Right lobe of liver (tissue), 6 donors: ENCODE measurements at places on chromosomes 2 and 18.

- DNase-seq: no peak
Observed at GRCh38 chr2:178865146-178865936, 58.1 kb upstream of the TTN start.

DNA sequence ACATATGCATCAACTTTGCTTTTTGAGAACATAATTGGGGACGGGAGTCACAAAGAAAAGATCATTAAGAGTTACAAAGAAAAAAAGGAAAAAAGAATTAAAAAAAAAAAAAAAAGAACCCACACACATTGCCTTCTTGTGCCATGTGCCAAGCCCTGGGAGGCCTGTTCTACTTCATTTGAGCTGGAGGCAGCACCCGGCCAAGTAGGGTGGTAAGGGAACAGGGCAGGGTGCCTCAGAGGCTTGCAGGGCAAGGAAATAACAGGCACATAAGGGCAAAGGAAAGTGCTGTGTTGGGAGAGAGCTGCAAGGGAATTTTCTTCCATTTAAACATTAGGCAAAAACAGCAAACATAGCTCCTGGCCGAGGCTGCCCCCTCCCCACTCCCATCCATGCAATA lies 418.0 kb downstream of the TMEM182 start:
- no peak for DNase-seq

GRCh38 chr2:235500761-235501672 lies 7.2 kb downstream of the AGAP1 start:
- DNase-seq: no peak

- no peak for DNase-seq
Observed at GRCh38 chr2:120661551-120661950, 74.1 kb upstream of the GLI2 start.

- DNase-seq: no peak
Observed at GRCh38 chr2:201808027-201808426, 1.7 kb downstream of the CDK15 start.

- no peak for DNase-seq
Observed at GRCh38 chr2:75309596-75310463, 110.5 kb upstream of the TACR1 start.

DNA sequence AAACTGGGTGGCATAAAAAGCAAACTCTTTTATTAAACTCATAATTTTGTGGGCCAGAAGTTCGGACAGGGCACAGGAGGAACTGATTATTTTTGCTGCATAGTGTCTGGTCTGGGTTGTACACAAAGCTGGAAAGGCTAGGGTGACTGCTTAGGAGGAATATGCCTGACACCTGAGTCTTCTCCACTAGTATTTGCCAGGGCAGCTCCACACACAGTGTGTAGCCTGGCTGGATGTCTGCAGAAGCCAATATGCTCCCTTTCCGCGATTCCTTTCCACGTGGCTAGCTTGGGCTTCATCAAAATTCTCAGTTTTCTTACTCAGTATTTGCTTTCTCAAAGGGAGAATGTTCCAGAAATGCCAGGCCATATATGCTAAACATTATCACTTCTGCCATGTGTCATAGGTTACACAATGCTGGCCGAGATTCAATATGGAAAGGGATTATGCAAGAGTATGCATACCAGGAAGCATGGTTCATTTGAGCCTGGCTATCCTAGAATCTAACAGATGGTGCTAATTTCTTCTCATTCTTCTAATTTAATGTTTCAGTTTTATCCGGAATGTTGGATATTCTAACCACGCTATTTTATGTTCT lies 142.7 kb upstream of the DOK6 start:
- DNase-seq: no peak

DNA sequence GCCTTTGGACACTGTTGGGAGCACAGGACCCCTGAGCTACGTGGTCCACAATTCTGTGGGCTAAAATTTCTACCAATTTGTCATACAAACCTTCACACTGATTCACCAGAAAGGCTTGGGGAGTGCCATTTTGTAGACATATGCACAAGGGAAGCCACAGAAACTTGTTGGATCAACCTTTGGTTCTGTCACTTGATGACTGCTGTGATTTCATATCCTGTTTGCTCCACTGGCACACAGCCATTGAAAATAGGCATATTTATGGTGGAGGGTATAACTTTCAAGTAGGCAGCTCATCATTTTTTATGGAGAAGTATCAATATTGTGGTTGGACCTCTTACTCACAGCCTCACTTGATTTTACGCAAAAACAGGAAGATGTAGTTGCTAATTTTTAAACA lies 10.5 kb downstream of the NAPG start:
- DNase-seq: no peak

DNA sequence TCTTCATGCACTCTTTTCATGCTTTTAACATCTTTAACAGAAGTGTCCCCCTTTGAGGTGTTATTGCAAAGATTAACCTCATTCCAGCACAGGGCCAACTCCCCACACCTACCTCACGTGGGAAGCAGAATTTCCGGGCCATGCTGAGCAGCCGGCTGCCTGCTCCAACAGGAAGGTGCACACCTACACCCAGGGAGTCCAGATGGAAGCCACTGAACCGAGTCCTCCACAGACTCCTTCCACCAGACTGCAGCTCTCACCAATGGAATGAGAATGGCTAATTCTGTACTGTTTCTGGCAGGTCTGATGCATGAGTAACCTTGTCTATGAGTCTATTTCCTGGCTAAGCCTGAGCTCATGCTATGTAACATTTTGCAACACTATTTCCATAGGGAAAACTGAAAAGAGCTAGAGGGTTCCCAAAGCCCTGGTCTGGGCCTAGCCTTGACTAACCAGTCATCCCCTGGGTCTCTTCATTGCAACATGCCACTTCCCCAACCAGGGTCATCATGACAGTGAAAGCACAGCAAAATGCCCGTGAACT lies 11.0 kb downstream of the ERFE start:
- peak; percentile 59 for DNase-seq

GRCh38 chr2:96374211-96374951 lies 38.8 kb downstream of the NCAPH start:
- peak; percentile 72 for DNase-seq

DNA sequence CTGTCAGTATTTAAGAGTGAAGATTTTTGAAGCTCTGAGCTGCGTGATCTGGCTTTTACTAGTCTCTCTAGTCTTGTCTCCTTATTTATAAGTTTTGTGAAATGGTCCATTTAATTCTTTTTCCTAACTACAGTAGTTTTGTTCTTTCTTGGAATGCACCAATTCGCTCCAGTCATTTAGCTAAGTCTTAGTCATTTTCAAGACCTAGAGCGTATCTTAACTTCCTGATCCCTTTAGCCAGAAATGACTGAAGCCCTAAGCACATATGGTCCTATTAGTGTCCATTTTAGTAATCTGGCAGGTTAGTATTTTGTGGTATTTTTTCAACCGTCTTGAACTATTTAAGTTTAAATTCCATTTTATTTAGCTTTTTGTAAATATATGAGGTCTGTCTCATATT lies 3.6 kb downstream of the BIRC6 start:
- DNase-seq: no peak

GRCh38 chr2:98175811-98176210 lies 88.8 kb downstream of the VWA3B start:
- no peak for DNase-seq

DNA sequence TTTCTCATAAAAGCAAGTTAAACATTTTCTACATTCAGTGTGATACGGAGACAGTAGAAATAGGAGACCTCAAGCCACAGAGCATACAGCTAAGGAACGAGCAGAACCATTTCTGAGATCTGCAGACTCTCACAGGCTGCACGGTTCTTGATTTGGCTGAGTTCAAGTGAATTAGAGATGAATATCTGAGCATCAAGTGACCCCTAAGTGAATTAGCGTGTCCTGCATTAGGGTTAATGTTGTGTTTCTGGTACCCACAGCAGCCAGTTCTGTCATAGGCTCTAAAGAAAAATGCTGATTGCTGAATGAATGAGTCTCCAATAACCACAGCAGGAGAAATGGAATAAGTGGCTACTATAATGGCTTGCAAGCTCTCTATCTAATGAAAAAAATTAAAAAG lies 265.9 kb upstream of the SYT4 start:
- no peak for DNase-seq

- peak; percentile 37 for DNase-seq
Observed at GRCh38 chr2:109193807-109194619, 65.0 kb downstream of the SH3RF3 start.

DNA sequence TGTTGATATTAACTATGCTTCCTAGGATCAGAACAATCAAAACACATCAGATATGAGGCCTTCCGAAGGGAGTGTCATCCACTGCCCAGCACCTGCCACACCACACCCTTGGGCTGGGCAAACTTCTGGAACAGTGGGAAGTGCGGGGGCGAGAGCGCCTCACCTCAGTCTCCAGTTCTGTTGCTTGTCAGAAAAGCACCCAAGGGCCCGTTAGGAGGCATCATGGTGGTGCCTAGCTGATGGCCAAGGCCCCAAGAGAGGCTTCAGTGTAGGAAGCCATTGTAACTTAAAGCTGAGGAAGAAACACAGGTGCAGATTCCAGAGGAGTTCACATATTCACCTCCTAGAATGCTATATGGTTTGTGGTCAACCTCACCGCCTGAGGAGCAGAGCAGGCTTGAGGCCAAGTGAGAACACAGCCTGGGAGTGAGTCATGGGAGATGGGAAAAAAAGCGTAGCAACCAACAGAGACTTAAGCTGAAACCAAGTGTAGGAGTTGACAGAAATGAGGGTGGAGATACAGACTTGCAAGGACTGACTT lies 85.1 kb upstream of the ATL2 start:
- DNase-seq: no peak

DNA sequence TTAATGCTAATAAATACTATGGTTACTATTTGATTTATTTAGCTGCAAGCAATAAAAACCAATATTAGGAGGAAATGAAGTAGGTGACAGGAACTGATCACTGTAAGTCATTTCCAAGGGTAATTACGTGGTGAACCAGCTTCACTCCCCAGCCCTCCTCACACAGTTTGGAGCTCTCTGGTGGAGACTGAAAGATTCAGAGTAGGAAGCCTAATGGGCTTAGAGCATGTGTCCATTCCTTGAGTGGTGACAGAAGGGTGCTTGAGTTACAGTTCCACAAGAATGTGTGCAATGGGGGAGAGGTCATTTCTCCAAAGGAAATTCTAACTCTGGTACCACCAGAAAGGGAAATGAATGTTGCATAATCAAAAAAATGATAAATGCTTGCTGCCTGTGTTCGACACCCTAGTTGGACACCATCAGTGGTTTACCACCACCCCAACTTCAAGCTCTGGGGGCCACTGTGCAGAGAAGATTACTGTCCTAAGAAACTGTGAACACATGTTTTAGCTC lies 285.1 kb upstream of the MMADHC start:
- DNase-seq: no peak
